ENCODE measurements at places on chromosomes 6 and 20.

DNA sequence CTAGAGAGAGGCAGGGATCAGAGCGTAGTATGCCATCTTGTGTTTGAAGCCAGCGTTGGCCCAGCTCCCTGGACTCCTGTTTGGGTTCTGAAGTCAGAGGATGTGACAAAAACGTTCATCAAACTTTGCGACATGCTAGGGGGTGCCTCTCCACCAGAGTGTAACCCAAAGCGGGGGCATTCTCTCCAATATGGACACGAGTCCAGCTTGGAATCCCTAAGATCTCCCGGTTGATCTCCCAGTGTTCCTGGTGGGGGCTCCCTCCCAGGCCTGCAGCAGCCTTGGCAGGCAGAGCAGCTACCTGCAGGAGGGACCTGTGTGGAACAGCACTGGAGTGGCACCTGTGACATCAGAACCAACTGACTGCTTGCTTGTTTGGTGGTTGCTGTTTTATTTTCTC, 218.8 kb upstream of the ECI2 start:
- no peak for DNase-seq

DNA sequence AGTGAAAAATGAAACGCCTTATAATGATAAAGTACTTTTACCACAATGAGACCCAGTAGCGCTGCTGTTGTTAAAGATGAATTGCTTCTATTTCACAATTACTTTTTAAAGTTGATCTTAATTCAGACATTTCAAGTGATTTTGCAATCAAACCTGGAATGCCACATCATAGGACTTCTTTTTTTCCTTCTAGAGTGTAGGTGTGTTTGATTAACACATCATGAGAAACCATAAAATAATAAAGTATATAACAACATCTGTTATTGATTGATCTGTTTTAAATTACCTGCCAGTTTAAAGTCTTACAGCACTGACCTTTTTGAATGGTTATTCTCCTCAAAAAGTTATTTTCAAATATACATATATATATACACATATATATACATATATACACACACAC, 38.6 kb downstream of the HEBP2 start:
- no peak for DNase-seq

- DNase-seq: no peak
These were observed 1.7 kb upstream of the WFDC2 start for GRCh38 chr20:45467861-45468260.

- no peak for DNase-seq
These were observed 131.8 kb downstream of the TIAM2 start for GRCh38 chr6:155126727-155127439.

DNA sequence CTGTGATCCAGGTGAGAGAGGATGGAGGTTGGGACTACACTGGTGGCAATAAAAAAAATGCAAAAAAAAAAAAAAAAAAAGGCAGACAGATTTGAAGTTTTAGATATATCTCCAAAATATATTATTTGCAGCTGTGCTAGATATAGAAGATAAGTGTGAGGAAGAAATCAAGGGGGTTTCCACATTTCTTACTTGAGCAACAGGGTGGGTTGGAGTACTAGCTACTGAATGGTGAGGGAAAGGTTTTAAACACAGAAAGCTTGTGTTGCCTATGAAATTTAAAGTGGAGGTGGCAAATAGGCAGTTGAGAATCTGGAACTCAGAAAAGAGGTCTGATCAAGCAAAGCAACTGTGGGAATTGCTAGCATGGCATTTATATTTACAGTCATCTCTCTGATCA, 59.9 kb upstream of the GNRH2 start:
- no peak for DNase-seq

DNA sequence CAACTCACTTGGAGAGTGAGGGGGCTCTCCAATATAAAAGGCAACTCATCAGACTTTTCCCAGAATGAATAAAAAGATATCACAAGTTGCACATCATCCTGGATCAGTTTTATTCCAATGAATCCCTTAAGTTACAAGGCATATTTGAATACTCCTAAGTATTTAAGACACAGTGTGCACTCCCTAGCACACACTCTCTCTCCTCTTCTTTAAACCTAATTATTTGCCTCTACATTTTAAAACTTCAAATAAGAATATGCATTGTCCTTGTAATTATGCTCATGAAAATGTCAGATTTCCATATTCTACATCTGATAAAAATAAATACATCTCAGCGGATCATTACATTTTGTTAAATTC, 273.6 kb downstream of the ADGB start:
- DNase-seq: no peak

GRCh38 chr6:159196430-159196975, 27.3 kb downstream of the FNDC1 start:
- no peak for DNase-seq

GRCh38 chr6:142714951-142715785, 229.8 kb downstream of the HIVEP2 start:
- no peak for DNase-seq

DNA sequence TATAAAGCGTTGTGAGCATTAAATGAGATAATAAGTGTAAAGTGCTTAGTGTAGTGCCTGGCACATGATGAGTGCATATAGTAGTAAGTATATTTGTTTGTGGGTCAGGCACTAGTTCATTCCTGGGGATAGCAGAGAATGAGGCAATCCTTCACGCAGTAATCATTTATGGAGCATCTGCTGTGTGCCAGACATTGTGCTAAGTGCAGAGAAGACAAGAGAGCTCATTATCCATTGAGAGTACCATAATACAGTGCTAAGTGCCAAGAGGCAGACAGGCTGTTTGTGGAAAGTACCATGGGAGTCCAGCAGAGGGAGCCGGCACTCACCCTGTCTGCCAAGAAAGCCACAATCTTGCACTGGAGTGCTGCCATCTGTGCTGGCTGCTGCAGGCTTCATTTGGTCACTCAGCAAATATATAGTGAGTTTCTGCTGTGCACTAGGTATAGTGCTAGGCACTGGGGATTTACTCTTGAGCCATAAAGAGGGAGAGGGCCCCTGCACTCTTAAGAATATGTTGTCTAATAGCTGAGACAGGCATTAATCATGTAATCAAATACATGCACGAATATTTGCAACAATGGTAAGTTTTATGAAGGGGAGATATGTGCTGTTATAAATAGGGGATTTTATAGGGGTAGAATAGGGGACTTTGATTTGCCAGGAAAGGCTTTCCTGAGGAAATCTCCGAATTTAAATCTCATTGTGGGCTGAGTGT, 12.9 kb upstream of the MROH8 start:
- DNase-seq: peak; percentile 73

DNA sequence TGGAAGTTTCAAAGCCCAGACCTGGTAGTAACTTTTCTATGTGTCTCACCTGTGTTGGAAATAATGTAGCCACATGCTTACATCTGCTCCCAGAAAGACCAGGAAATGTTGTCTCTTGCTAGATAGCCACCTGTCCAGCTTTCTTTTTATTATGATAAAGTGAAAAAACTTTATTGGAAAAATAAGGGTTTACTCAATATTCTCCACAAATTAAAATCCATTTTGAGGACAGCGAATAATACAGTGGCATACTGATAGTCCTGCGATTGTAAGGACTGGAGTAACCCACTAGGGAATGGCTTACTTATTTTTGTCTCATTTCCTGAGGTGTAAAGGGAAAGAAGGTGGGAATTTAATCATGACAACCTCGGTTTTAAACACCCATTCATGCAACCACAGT, 100.1 kb downstream of the HFE start:
- no peak for DNase-seq
